ENCODE measurements at places on chromosomes 1 and 21.

GRCh38 chr1:19032701-19033514, 76.4 kb upstream of the IFFO2 start:
- DNase-seq: no peak

GRCh38 chr21:37623183-37623582, 256.6 kb downstream of the DYRK1A start:
- DNase-seq: no peak

GRCh38 chr1:110585481-110585880, 20.7 kb downstream of the KCNA2 start:
- DNase-seq: no peak

DNA sequence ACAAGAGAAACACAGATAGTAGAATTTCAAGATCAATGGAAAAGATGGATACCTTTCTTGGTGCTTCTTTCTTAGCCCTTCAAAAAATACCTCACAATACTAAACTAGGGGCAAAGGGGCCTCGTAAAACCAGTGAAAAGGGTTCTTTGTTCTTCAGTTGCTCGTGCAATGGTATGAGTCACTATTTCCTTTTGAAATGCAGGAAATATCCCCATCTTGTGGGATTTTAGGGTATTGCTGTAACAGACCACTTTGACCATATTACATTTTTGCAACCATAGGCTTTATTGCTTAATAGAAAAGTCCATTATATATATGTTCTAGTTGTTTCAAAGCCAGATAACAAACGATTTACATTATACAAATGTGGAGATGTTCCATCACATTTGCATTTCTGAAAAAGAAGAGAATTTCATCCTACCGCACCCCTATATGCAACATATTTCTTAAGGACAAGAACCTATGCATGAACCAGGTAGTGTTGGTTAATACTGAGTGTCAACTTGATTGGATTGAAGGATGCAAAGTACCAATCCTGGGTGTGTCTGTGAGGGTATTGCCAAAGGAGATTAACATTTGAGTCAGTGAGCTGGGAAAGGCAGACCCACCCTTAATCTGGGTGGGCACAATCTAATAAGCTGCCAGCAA, 88.6 kb upstream of the PKN2 start:
- DNase-seq: peak; percentile 19

DNA sequence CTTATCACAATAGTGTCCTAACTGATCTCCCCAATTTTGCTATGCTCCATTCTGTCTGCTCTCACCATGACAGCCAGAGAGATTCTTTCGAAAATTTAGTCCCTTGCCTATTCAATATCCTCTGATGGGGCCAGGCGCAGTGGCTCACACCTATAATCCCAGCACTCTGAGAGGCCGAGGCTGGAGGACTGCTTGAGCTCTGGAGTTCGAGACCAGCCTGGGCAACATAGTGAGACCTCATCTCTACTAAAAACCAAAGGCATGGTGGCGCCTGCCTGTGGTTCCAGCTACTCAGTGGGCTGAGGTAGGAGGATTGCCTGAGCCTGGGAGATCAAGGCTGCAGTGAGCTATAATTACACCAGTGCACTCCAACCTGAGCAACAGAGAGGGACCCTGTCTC, 16.1 kb upstream of the PDZK1IP1 start:
- no peak for DNase-seq

DNA sequence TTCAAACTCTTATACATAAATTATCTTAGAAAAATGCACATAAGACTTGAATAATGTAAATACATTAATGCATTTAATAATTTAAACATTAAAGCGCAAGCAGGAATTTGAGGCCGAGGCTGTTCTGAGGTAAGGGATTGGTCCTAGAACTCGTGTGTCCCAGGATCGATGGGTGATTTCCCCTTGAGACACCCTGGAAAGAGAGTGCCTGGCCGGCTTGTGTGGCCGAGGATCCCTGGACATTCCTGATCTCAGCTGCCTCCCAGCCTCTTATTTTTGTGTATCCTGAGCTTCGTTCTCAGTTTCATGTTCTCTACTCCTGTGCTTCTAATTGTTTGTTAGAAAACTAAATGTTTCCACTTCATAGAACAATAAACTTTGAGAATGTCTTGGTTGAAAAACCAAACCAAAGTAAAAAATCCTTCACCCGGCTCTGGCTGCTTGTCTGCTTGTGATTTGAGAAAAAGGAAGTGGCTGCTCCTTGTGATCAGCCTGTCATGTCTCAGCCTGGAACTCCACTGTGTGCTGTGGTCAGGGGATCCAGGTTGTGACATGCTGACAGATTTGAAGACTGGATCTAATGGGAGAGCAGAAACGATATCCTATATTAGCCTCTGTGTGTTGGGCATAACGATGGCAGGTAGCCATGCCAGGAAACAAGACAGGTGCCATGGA, 40.7 kb downstream of the PEX14 start:
- no peak for DNase-seq

DNA sequence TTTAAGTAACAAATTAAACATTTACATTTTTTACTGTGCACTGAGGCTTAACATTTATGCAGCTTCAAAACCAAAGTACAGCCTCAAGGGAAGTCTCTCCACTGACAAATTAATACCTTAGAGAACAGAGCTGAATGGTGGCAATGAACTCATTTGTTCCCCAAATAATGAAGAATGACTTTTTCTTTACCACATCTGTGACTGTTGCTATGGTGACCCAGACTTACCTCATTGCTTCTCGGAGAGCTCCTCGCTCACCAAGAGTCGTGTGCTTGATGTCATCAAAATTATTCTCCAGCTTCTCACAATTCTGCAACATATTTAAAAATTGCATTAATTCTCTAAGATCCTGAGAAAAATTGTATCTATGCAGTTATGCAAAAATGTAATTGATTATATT, 92.9 kb downstream of the DPYD start:
- peak; percentile 31 for DNase-seq

DNA sequence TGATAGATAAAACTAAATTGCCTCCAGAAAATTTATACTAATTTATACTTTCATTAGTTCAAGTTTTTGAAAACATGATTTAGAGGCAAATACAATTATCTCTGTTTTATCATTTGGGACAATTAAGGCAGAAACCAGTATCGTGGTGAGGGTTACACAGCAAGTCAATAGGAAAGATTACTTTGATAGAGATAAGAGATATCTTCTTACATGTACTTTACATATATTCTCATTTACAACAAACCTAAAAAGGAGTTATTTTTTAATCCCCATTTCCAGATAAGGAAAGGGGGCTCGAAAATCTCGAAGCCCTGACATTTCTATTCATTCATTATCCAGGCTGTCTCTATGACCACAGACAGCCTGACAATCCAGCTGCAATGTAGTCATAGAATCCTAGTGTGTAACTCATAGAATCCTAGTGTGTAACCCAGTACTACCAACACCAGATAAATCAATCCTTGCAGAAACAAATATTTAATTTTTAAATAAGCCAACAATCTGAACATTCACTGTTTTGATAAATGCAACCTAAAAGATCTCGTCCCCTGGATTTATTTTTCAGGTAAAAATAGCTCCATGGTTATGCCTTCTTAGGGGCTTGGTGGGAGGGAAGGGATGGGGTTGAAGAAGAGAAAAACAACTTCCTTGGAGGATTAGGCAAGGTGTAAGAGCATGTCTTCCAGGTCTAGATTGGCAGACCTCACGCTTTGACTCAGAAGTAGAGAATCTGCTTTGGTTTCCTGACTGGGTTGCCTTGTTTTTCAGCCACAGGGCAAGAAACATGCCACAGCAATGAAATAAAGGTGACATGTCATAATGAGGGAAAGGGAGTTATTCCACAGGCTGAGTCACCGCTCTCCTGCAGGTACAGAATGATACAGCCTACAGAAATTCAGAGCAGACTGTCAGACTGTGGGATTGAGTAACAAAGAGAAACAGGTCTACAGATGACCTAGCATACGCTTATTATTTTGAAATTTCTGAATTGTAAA, 45.6 kb downstream of the IRF2BP2 start:
- DNase-seq: no peak

GRCh38 chr1:226420897-226421296, 13.0 kb upstream of the PARP1 start:
- no peak for DNase-seq

GRCh38 chr1:204178487-204179281, 12.5 kb upstream of the REN start:
- DNase-seq: no peak

DNA sequence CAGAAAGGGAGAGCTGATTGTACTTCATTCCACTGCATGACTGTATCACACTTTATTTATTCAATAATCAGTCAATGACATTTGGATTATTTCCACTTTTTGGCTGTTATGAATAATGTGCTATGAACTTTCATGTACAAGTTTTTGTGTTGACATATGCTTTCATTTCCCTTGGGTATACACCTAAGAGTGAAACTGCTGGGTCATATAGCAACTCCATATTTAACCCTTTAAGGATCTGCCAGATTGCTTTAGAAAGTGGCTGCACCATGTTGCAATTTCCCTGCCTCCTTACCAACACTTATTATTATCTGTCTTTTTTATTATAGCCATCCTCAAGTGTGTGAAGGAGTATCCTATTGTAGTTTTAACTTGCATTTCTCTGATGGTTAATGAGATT, 108.8 kb upstream of the KCNK1 start:
- DNase-seq: no peak

- DNase-seq: no peak
Measured at GRCh38 chr1:33464552-33464951, 7.9 kb upstream of the ZSCAN20 start.

- DNase-seq: no peak
Measured at GRCh38 chr1:164604541-164604940, 45.6 kb downstream of the PBX1 start.

DNA sequence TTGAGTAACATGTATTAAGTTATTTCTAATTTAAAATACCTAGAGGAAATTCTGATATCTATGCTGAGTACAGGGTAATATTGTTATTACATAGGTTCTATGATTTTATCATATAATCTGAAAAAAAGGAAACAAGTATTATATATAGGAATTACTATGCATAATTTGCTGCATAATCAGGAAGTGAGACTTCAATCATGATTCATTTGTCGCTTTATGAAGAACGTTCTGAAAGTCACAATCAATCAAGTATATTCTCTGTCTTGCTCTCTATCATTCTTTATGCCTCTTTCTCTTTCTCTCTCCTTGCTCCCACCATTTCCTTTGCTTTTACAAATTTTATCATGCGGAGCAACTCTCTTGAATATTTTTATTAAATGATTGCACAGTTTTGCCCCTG, 1130.3 kb downstream of the PLA2G4A start:
- DNase-seq: no peak

GRCh38 chr1:30729901-30730300, 6.5 kb upstream of the MATN1 start:
- no peak for DNase-seq

GRCh38 chr1:231951374-231951773, 324.8 kb downstream of the DISC1 start:
- no peak for DNase-seq

DNA sequence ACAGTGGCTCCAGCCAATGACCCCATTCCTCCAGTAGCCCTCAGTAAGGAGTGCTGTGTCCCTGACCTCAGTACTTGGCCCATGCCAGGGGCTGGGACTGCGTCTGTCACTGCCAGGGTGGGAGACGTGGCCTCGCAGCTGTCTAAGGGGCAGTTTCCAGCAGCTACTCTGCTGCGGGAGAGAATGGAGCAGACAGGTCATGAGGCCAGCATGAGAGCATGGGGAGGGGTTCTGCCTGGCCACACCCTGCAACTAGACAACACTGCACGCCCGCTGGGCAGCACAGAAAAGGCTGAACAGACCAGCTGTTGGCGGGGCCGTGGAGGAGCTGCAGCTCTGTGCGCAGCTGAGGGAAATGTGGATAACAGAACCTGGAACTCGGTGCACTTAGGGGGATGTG, 91.6 kb upstream of the COL6A1 start:
- DNase-seq: no peak

DNA sequence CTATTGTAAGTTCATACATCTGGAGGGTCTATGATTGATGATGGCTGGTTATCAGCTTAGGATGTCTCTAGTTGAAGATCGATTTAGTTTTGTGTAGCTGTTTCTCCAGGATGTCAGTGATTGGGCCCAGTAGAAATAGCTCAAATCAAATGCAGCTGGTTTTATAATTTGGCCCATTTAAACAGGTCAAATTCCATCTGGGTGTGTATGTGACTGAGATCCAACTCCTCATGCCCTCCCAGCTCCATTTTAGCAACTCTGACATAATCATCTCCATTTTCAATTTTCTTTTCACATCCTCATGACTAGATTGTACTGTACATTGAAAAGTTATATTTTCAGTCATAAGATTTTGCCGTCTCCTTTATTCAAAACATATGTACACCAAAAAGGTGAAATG, 99.2 kb downstream of the TPR start:
- no peak for DNase-seq

GRCh38 chr1:114610546-114611245, 29.3 kb upstream of the BCAS2 start:
- no peak for DNase-seq

DNA sequence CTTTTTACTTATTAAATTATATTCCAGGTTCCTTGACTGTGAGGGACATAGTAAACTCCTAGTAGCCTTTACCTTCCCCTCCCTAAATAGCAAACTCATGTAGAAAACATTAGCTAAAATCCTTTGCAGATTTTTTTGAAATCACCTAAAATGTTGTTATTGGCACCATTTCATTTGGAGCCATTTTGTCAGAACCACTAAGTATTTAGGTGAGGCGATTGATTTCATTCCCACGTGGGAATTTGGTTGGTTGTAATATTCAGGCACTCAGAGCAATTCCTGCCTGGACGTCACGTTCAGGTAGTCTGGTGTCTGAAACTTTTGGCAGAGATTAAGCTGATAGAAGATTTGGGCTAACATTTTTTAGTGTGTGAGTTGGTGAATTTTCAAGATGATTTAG, 84.3 kb downstream of the CAMTA1 start:
- DNase-seq: no peak

DNA sequence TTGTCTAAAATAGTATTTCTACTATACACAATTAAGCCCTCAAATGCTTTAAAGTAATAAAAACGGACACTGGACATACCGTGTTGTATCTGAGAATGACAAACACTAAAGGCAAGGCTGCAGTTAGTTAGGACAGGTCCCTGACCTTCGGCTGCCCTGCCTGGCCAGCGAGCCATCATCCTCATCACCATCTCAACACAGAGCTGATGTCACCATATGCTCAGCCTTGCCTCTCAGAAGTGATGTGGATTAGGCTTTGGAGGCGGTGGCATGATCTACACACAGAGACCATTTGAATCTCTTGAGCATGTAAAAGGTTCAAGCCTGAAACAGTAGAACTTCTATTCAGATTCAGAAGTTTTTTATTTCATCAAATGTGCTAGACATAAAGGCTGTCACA, 244.7 kb downstream of the SDCCAG8 start:
- no peak for DNase-seq

DNA sequence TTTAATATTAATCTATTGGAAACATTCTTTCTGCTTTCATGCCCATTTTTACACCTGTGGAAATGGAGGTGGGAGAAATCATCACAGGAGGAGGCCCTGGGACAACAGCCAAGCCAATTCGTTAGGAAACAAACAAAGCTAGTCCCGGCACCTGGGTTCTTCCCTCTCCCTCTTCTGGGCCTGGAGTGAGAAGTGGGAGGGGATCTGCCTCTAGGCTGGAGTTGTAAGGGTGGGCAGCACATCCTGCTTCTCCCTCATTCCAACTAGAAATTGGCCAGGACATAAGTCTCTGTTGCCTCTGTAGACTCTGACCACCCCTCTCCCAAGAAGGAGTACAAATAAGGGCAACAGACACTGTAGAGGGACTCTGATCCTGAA, 20.2 kb upstream of the ERO1B start:
- no peak for DNase-seq

Measured in GM20000 (cell line).